ENCODE measurements at places on chromosomes 7 and 10.
A peak's percentile ranks its signal among the peaks of the same experiment; 100 is the strongest.

GRCh38 chr7:40717242-40717641, 582.4 kb downstream of the SUGCT start:
- DNase-seq, result no peak

GRCh38 chr7:55018361-55019190, at the start of gene EGFR:
Gene EGFR (plus strand): TSS chr7:55019017. CDS start chr7:55019278, 261 bp downstream.
- peak; percentile 16 for DNase-seq

DNA sequence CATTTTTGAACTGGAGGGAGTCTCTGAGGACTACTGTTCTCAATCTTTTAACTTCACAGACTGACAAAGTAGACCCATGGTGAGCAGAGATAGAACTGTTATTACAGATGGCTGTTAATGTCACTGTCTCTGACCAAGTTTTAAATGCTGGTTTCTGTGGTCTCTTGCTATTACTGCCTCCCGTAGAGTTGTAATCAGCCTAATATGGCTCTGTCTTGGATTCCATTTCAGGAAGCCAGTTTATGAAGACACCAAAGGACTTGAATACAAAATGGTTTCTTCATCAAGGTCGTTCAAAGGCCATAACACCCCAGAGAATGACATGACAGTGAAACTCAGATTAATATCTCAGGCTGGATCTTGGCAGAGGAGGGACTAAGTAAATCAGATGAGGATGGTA, 3.9 kb downstream of the SFRP4 start:
- no peak for DNase-seq

GRCh38 chr10:29733323-29733722, 98.6 kb upstream of the SVIL start:
- no peak for DNase-seq

- no peak for DNase-seq
These were observed 284.4 kb upstream of the PFKP start for GRCh38 chr10:2782950-2783349.

DNA sequence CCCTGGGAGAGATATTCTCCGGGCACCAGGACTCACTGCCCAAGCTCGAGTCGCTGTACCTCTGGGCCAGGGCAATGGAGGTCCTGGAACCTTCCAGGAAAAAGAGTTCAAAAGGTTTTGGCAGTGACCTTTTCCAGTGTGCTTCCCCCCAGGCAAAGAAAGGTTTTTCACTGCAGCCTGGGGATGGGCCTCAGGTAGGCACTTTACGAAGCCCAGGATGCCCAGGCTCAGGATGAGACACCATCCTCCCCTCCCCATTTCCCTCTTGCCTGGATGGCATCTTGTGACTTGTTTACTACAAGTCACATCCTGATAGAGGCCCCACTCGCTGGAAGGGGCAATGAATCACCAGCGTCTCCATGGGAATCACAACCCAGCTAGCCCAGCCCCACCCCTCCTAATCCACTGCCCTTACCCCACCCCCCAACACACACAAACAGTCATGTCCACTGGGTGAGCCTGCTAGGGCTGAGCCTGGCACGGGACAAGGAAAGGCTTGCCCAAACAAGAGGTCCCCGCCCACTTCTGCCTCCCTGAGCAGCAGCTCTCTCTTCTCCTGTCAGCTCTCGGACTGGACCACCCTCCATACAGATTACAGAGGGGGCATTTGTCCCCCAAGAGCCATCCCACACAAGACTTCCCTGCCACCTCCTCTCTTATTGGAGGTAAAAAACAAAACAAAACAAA, 93.8 kb upstream of the SMNDC1 start:
- DNase-seq, result no peak

GRCh38 chr7:3260401-3260715, 40.7 kb upstream of the SDK1 start:
- no peak for DNase-seq

GRCh38 chr10:63527401-63527800, 6.2 kb downstream of the REEP3 start:
- no peak for DNase-seq

DNA sequence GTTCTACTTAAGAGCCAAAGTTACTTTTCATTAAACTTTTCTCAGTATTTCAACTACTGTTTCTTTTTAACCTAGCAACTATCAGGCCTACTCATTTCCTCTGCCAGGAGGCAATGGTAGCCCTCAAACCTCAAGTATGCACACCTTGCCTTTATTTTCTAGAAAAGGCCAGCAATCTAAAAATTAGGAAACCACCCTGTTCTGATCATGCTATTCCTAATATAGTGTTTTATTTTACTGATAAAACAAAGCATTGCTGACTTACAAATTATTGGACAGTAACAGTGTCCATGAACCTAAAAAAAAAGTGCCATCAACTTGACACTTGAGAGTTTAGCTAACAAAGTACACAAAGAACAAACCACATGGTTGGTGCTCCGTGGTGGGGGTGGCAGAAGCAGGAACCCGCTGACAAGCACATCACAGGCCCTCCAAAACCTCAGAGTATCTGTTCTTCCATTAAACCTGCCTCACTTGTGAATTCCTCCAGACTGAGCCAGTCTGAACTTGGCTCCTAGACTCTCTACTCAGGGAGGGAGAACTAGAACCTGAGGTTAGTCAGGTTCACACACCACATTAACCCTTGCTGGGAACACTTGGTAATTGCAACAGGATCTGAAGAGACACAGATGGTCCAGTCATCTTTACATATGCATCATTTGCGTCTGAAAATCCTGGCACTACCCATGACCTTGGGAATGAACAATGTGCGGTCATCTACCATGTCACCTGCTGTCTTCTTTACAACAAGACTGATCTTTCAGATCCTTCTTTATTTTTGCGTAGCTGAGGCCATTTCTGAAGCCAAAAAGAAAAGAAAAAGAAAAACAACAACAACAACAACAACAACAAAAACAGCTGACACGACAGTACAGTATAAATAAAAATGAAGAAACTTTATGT, 31.9 kb downstream of the PIP4K2A start:
- no peak for DNase-seq

- DNase-seq, result peak; percentile 89
These were observed 26.4 kb upstream of the SRGN start for GRCh38 chr10:69061305-69062161.

GRCh38 chr10:102311025-102311420, 65.7 kb downstream of the GBF1 start:
- no peak for DNase-seq

DNA sequence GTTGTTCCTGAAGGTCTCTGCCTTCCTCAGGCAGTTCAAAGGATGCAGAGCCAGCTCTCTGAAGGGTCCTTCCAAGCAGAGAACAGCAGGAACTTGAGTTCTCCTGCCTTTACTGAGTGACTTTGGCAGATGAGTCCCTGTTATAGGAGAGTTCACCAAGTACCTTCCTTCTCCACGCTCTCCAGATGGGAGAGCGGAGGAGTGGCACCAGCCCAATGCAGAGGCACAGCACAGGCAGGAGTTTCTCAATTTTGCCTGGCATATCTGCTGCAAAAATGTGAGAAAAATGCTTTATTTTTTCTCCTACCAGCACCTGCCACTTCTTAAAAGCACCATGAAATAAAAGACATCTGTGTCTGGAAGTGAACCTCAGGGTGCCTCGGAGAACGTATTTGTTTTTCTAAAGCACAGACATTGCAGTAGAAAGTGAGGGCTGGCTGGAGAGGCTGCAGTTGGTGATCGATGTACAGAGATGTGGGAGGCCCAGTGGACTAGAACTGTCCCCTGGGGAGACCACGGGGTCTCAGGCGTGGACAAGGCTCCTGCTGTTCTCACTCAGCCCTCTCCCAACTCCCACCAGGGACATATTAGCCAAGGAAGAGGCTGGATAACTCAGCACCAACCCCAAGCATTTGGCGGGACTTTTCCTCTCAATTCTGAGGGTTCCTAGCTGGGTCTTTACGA, 174.5 kb downstream of the WDR37 start:
- no peak for DNase-seq
